Esophagus mucosa (tissue), 1 donor: ENCODE measurements at places on chromosomes 12 and 14.

DNA sequence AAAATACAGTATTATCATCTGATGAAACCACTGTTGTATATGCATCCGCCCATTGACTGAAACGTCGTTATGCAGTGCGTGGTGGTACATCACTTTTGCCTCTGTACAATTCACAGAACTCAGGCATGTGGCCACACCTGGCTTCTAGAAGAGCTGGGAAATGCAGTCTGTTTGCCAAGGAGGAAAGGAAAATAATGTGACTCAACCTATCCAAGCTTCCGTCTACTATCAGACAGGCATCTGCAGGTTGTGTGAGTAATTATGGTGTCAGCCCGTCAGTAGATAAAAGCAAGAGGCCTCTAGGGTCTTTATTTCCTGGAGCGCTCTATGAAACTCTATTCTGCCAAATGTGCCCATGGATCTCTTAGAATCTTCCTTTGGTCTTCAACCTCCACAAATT, 111.6 kb downstream of the BBS10 start:
- ATAC-seq, result peak; percentile 93

DNA sequence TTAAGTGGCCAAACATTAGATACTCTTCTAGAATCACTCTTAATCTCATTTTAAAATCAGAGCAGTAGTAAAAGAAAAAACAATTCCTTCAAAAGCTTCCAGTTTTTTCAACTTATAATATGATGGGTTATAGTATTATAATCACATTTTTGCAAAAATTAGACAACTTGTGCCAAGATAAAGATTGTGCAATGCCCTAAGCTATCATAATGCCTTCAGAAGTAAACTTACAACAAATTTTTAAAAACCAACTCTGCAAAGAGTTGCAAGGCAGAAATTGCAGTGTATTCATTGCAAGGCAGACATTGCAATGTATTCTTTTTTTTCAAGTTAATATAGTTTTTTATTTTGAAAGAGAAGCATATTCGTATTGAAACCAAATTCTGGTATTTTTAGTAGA, 47.2 kb upstream of the KITLG start:
- ATAC-seq, result no peak

DNA sequence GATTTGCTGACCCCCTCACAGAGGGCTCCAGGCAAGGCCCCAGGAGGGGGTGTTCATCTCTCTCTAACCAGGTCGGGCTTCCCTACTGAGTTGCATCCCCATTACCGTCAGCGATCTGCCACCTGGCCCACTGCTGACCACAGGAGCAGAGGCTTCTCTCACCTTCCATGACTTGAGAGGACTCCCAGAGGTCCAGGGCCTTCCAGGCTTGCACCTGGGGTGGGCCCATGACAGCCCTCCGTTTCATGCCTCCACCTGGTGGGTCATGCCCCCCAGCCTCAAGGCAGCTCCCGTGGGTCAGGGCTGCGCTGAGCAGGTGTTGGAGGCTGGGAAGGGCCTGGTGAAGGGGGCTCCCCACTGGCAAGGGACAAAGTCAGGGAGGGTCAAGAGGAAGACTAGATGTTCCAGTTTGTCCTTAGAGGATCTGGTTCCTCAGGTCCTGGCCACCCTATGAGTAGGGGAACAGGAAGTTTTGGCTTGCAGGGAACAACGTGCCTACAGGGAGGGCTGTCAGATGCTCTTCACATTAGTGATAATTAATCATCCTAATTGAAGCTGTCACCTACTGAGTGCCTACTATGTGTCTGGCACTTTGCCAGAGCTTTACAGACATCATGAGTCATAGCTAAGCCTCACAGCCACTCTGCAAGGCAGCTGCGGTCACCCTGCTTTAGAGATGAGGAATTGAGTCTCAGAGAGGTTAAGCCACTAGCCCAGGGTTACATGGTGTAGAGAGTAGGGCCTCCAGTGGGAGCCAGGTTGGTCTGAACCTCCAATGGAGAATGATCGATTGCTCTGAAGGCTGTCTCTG, 13.8 kb downstream of the NFKBIA start:
- ATAC-seq, result peak; percentile 89

DNA sequence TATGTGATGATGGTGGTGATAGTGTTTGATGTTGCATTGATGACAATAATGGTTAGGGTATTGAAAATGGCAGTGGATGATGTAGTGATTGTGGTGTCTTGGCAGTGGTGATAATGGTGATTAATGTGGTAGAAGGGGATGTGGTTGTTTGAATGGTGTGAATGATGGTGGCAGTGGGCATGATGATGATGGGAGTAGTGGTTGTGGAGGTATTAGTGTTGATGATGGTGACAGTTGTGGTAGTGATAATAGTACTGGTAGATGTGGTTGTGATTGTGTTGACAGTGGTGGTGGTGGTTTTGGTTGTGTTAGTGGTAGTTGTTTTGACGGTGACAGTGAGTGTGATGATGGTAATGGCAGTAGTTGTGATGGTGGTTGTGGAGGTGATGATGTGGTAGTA, 1049.0 kb downstream of the VRK1 start:
- no peak for ATAC-seq

GRCh38 chr12:34406996-34407300, 384.7 kb downstream of the ALG10 start:
- ATAC-seq, result no peak

DNA sequence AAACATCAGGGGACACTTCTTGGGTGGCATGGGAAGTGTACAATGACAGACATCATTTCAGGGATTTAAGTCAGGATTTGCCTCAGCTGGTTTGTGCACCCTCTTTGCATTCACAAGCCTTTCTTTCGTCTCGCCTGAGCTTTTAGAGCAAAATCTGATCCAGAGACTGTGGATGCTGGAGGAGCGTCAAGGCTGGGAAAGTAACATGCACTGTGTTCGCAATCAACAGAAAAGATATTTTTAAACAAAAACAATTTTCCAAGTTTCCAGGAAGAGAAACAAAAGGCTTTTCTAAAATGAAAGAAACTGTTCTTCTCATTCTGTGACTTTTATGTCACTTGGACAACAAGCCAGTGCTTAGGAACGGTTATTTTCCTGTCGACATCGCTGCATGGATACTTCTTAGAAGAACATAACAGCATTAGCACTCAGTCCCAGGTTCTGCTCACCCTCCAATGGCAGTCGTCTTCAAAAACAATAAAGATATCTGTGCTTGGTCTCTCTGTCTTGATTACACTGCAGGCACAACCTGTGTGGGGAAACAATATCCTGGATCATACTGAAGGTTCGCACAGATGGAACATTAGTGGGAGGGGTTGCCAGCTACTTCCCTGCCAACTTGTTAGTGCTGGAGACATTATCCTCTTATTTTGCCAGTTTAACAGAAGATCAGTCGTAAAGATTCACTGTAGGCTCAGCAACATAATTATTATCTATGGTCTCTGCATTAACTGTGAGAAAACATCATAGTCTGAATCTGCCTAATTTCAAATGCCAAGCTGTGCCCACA, 403.3 kb upstream of the ATP2B1 start:
- ATAC-seq, result no peak

DNA sequence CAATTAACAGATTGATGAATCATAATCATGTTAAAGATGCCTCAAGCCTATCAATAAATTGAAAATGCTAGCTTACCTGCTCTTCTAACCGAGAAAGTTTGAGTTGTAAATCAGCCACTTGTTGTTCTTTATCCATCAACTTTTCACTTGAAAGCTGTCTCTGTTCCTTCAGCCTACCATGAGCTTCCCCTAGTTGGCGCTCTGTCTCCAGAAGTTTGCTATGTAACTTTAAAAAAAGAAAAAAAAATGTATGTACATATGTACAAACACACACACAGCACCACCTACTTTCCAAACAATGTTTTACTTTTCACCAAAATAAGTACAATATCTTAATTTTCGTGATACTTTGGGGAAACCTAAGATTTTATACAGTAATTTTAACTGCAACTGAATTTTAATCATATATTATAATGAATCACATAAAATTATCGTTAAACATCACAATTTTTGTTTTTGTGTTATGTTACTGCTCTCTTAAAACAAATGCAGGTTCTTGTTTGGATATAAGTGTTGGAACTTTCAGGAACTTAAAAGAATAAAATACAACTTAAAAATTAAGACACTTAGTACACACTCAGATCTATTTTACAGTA, 101.2 kb downstream of the EEA1 start:
- ATAC-seq, result no peak
